Activated T-helper 9 cell treated with anti-CD3 and anti-CD28 coated beads, Interleukin-2, amount 50 U/mL, for 16 hours (primary cell): ENCODE measurements at places on chromosomes 6 and 20.

- no peak for DNase-seq
Measured at GRCh38 chr6:7138921-7139358, 31.2 kb downstream of the RREB1 start.

DNA sequence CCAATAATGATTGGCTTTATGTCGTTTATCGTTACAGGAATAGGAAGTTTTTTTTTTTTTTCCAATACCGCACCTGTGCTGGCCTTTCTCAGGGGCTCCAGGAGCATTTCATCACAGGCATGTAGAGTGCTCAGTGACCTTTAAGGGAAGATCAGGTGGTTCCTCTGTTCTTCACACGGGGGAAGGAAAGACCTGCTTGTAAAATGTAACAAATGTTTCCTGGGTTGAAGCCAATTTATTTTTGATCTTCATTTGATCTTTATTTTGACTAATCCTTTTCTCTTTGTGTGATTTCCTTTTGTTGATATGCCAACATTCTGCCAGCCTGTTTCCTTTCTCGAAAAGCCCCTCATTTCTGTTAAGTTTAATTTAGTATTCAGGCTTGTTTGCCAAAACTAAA is 61.9 kb upstream of the HBS1L start:
- no peak for DNase-seq

DNA sequence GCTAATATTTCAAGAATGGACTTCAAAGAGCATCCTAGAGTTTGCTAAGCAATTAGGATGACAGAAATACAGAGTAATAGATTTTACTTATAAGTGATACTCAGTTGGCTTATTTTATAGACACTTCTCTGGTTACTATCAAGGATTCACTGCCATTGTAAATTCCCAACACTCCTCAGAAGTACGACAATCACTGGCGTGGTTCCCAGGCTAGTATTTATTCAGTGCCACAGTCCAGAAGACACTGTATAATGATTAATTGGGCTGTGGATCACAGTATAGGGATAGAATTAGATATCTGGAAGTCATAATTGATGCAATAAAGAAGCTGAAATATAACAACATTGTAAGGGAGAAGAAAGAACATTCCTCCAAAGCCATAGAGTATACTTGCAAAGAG is 15.7 kb downstream of the MANEA start:
- DNase-seq, result no peak

GRCh38 chr6:170388113-170388512 is 81.6 kb downstream of the FAM120B start:
- no peak for DNase-seq

- no peak for DNase-seq
Measured at GRCh38 chr6:20946022-20946421, 411.8 kb downstream of the CDKAL1 start.

DNA sequence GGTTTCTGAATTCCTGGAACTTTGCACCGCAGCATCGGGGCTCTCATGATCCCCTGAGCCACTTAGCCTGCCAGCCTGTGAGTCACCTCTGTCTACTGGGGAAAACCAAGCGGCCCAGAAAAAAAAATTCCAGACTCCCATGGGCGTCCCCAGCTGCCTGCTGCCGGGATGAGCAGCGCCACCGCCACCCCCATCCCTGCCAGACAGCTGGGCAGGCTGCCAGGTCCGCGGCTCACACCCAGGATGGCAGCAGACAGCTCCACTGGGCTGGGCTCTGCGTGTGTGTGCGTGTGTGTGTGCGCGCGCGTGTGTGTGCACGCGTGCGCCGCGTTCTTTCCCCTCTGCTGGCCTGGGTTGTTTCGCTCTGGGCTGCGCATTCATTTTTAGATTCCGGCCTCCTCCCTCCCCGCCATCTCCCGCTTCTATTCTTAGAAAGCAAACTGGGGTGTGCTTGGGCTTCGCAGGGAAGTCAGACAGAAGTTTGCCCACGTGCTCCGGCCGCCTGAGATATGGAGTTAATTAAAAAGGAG is 38.9 kb upstream of the PMEPA1 start:
- peak; percentile 29 for DNase-seq

GRCh38 chr6:37628611-37629320 is 68.9 kb downstream of the MDGA1 start:
- DNase-seq, result no peak
